ENCODE measurements at places on chromosomes 7 and 10.
A peak's percentile ranks its signal among the peaks of the same experiment; 100 is the strongest.

DNA sequence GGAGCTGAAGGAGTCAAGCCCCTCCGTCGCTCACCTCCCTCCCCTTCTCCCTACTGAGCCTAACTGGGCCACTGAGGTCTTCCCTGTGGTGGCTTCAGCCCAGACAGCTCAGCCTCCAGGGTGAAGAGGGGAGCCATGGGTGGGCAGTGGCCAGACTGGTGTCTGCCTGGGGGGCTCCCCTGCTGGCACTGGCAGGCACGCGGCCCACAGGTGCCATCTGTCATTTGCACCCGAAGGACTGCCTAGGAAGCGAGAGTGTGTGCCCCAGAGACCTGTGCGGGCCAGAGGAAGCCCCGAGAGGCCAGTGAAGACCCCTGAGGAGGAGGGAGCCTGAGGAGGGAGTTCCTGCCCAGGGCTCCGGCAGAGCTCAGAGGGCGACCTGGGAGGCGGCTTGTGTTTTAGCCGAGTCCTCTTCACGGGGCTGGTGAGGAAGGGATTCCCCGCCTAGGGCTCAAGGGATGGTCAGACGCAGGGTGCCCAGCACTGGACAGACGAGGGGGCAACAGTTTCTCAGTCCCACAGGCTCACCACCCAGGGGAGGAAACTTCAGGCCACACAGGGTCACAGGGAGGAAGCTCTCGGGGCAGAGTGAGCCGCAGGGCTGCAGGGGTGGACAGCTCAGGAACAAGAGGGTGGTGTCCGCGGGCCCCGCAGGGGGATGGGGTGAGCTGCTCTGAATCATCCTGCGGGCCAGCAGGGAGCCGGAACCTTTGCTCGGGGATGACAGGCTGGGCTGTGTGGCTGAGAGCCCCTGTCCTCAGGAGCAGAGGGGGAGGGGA, 76.2 kb upstream of the PPP2R2D start:
- no peak for DNase-seq

- no peak for DNase-seq
Observed at GRCh38 chr10:109207361-109207760, 716.0 kb downstream of the XPNPEP1 start.

DNA sequence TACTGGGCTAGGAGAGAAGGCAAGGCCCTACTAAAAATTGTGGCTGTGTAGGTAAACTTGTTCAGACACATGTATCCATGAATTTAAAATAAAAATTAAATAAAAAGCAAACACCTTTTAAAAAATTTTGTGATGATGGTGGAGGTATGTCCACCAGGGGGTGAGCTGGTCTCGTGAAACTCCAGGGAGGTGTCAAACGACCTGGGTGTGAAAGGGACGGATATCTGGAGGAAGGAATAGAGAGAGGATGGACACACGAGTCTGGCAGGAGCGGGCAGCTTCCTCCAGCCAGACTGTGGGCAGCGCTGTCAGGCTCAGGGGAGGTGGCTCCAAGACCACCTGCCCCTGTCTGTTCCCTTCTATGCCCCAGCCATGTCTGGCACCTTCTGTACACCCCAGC, 34.8 kb upstream of the DMBT1 start:
- no peak for DNase-seq

GRCh38 chr7:157564517-157565177, 227.8 kb downstream of the DNAJB6 start:
- no peak for DNase-seq

- peak; percentile 30 for DNase-seq
Observed at GRCh38 chr10:1050145-1050544, 1.2 kb upstream of the IDI1 start.

DNA sequence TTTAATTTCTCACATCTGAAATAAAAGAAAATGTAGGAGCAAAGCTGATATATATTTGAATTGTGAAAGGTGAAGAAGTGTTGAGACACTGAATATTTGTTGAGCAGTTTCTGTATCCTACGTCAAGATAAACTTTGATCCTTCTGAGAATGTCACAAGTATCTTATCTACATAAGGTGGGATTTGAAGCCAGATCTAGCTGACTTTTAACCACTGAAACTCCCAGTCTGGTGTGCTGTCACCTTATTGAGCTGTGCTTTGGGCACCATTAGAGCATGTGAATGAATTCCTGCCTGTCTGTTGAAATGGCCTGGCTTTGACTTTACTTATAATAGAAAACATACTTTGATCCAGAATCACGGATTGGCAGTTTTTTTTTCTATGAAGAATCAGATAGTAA, 15.2 kb downstream of the GPR141 start:
- no peak for DNase-seq

DNA sequence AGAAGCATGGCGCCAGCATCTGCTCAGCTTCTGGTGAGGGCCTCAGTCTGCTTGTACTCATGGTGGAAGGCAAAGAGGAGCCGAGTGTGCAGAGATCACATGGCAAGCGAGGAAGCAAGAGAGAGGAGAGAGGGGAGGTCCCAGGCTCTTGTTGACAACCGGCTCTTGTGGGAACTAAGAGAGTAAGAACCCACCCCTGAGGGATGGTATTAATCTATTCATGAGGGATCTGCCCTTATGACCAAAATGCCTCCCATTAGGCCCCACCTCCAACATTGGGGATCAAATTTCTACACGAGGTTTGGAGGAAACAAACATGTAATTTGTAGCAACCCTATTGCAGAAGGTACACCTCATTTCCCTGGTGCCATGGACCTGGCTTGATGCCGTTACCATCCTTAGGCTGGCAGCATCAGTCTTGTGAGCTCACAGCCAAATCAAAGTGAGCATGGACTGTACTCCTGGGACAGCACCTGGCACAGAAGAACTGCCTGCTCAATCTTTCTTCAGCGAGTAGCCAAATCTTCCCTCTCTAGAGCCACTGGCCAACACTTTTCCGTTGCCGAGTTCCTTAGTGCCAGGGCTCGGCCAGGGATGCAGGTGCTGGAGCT, 6.5 kb downstream of the BTBD16 start:
- DNase-seq: no peak

DNA sequence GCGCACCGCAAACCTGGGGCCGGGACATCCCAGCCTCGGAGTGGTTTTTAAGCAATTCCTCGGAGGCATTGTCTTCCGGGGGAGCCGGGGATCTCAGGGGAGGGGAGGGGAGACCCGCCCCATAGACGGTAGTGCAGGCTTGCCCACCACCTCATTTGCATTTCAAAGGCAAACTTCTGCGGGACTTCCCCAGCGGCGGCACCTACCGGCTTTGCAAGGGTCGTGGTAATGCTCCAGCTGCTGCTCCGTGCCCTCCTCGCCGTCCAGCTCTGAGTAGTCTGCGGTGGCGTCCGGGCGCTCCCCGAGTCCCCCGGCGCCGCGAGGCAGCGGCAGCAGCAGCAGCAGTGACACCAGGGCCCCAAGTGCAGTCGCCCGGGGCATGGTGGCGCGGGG, 425 bp downstream of the TLL2 start:
- no peak for DNase-seq

DNA sequence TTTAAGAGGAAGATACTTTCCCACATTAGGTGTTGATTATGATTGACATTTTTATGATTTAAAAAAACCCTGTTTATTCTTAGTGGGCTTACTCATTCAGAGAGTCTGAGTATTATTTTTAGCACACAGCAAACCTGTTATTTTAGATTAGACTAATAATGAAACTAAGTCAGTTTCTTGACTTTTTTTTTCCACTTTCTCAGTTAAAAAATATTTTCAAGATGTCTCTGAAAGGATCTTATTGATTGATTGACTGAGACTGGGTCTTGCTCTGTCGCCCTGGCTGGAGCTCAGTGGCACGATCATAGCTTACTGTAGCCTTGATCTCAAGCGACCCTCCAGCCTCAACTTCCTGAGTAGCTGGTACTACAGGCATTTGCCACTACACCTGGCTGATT, 20.4 kb upstream of the INPP5F start:
- DNase-seq: no peak

DNA sequence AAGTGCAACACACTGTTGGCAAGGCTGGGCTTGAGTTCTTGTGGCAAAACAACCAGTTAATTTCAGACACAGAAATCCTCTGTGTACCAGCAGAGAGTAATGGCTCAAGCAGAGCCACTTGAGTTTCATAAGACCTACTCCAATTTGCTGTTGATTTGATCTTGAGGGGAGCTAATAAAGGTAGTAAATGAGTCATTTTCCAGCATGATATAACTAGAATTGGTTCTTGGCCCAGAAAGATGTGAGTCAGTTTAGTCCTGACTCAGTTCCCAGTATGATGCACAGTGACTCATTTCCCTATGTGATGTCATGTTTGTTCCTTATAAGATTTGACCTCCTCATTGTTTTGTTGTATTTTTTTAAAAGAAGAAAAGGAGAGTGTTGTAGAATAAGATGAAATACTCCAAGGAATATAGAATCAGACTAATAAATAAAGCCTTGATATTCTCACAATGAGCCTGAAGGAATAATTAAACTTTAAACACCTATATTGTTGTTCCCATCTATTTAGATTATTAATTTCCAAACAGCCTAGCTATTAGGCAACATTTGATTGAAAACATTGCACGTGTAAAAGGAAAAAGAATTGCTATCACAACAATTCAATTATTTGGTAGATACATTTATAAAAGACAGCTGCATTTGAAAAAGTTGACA, 186.2 kb downstream of the REEP3 start:
- no peak for DNase-seq

- DNase-seq: no peak
Observed at GRCh38 chr10:79268742-79269141, 78.5 kb upstream of the PPIF start.

- DNase-seq: no peak
Observed at GRCh38 chr10:123269675-123270074, 115.5 kb downstream of the BUB3 start.

- DNase-seq: no peak
Observed at GRCh38 chr10:12432402-12433189, 83.2 kb downstream of the CAMK1D start.

- no peak for DNase-seq
Observed at GRCh38 chr10:92640107-92640506, 47.2 kb downstream of the KIF11 start.

DNA sequence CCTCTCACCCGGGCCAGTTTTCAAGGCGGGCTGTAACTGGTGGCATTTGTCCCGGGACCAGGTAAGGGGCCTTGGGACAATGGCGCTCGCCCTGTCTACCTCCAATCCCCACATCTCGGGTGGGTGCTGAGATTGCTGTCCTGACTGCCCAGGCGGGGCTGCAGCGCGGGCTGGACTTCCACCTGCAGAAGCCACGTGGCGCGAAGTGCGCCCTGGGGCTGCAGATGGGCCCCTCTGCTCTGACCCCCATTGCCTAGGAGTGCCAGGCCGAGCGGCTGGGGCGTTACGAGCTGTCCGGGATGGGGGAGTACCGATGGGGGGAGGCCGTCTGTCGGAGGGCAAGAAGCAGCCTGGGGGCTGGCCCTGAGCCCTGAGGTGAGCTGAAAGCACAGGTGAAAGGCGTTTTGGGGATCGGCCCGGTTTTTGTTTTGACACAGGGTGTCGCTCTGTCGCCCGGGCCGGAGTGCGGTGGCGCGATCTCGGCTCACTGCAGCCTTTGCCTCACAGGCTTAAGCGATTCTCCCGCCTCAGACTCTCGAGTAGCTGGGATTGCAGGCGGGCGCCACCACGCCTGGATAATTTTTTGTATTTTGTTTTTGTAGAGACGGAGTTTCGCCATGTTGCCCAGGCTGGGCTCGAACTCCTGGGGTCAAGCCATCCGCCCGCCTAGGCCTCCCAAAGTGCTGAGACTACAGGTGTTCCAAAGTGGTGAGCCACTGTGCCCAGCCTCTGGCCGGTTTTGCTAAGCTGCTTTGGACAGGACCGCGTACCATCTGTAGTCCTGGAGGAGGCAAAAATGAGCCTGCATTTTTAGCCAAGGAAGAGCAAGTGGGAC, at the start of gene SFXN2:
Gene SFXN2 (plus strand): TSS at position 16 of the 835 bp plus-strand sequence. CDS start 12,001 bp downstream, outside the sequence.
- peak; percentile 52 for DNase-seq

DNA sequence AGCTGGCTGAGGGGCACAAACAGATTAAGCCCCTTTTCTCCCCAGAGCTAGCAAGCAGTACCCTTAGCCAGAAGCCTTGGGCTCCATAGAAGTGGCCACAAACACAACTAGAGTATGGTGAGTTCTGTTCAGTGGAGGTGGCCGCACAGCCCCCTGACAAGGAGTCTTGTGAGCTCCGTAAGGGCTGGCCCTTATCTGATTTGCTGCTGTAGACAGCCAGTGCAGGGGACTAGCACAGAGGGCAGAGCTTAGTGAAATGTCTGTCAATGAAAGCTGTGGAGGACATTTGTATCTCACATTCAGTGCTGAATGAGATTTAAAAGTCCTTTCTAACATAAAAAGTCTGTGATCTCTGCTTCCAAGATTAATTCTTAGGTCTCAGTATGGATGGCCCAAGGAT, 137.3 kb downstream of the AUTS2 start:
- DNase-seq: no peak

- no peak for DNase-seq
Observed at GRCh38 chr7:142280263-142280662, 22.4 kb upstream of the PRSS58 start.

DNA sequence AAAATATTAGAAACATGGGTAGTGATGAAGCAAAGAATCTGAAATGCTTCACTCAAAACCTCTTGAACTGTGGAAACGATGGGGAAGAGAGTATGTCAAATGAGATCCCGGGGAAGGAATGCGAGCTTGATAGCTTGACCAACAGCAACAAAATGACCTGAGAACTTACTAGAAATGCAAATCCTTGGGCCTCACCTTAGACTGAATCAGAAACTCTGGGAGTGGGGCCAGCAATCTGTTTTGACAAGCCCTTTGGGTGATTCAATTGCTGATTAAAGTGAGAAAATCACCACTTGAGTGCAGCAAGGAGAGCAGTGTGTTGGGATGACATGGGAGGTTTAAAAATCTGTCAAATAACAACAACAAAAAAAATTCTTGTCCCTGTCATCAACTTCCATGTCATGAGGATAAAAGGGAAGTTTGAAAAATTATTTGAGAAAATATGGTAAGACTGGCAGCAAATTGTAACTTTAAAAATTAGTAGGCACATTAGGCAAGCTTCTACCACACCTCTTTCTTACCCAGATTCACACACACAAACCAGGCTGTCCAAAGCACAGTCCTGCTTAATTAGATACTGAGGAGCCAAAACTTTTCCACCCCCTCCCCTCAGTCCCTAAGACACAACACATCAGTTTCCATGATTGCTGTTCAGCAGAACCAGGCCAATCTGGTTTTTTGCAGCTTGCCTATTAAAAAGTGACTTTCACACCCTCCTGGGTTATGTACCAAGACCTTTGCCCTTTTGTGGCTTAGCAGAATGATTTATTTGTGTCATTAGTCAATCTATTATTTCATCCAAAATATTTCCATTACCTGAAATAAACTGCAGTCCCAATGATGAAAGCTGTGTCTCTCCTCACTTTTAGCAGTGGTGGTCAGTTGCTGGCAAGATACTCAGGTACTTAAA, 15.6 kb downstream of the CALCR start:
- DNase-seq: no peak

DNA sequence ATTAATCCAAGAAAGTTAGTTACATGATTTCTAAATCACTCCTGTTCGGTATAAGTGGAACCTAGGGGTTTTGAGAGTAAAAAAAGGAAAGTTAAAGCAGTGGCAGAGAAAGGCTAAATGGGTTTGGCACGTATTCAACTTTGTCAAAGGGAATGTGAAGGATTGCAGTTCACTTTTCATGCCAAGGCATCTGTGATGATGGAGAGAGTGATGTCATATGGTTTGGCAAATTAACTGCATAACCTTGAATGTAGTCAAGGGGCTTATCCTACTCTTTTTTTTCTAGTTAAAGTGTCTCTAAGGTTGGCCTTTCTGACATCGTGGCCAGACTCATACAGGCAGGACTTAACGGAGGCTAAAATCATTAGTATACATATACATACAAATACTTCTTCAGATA, 277.8 kb downstream of the EXOC4 start:
- no peak for DNase-seq

GRCh38 chr7:137091396-137091795, 222.9 kb downstream of the CHRM2 start:
- peak; percentile 18 for DNase-seq

- peak; percentile 84 for DNase-seq
Observed at GRCh38 chr10:95246582-95247051, 44.2 kb downstream of the PDLIM1 start.

GRCh38 chr10:129320340-129320739, 146.7 kb upstream of the MGMT start:
- DNase-seq: no peak

Measured in nephron progenitor cell (in vitro differentiated cells).